Vagina (tissue), 2 donors: ENCODE measurements at places on chromosomes 16 and 17.

- no peak overlapping the region for H3K27ac ChIP-seq
- no peaks in the 10 kb centered on the region for H3K4me1 ChIP-seq
- H3K4me3 ChIP-seq = no peak overlapping the region
- H3K36me3 ChIP-seq = no peaks in the 10 kb centered on the region
- no peaks in the 10 kb centered on the region for H3K27me3 ChIP-seq
- DNase-seq = no peak
Measured at GRCh38 chr17:56770427-56770826, 63.3 kb downstream of the C17orf67 start.

- H3K4me1 ChIP-seq = no peaks in the 10 kb centered on the region
- no peak overlapping the region for H3K27ac ChIP-seq
- H3K27me3 ChIP-seq = no peaks in the 10 kb centered on the region
- no peaks in the 10 kb centered on the region for H3K36me3 ChIP-seq
- no peak for DNase-seq
Measured at GRCh38 chr16:71834291-71834690, 11.5 kb upstream of the ATXN1L start.

- no peak overlapping the region for H3K4me3 ChIP-seq
- no peak for DNase-seq
- H3K27me3 ChIP-seq = no peaks in the 10 kb centered on the region
- H3K36me3 ChIP-seq = no peaks in the 10 kb centered on the region
Measured at GRCh38 chr16:72673118-72673517, 374.8 kb downstream of the ZFHX3 start.

DNA sequence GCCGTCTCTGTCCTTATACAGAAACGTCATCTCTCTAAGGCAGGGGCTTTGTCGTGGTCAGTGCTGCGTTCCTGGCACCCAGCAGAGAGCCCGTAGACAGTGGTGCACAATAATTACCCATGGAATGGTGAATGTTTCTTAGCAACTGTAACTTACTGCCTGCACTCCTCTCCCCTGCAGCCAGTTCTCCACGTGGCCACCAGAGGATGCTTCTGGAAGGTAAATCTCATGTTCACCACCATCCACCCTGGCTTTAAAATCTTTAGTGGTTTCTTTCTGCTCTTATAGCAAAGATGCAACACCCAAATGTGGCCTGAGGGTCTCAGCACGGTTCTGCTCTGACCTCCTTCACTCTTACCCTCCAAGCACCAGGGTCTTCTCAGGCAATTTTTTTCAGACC, 150.8 kb downstream of the GRIN2A start:
- no peak for DNase-seq
- H3K27me3 ChIP-seq = no peaks in the 10 kb centered on the region
- no peak overlapping the region for H3K4me3 ChIP-seq
- no peak overlapping the region for H3K27ac ChIP-seq
- H3K36me3 ChIP-seq = no peaks in the 10 kb centered on the region

DNA sequence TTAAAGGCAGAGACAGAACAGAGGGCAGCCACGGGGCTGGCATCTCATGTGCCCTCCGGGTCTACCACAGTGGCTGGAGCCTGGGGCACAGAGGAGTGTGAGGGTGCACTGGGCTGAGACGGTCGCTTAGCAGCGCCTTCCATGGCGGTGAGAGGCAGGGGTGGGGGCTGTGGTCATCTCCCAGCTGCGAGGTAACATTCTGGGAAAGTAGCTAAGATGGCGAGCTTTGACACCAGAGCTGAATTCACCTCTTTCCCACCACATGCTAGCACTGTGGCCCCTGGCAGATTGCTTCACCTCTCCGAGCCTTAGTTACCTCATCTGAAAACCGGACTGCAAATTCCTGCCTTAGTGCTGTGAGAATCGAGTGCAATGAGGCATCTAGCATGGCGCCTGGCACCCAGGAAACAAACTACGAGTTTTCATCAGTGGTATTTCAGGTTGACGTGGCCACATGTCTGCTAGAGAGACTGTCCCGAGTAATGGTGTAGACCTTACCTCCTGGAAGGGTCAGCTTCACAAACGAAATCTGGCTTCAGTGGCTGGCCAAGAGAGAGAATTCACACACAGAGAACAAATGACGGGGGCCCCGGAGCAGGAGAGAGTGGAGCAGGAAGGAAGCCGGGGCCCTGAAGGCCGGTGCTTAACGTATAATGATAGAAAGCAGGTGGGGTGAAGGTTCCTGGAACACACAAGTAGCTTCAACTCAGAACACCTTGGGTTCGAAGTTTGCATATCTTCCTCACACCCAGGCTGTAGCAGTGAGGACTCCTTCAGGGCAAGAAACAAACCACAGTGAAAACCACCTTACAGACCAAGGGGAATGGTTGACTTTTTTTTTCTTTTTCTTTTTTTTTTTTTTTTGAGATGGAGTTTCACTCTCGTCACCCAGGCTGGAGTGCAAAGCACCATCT, 63.9 kb upstream of the RPH3AL start:
- no peaks in the 10 kb centered on the region for H3K27me3 ChIP-seq
- peak overlapping the region; percentile 5 for H3K4me3 ChIP-seq
- peaks cover 6% of the 10 kb centered on the region for H3K4me1 ChIP-seq
- no peaks in the 10 kb centered on the region for H3K36me3 ChIP-seq

DNA sequence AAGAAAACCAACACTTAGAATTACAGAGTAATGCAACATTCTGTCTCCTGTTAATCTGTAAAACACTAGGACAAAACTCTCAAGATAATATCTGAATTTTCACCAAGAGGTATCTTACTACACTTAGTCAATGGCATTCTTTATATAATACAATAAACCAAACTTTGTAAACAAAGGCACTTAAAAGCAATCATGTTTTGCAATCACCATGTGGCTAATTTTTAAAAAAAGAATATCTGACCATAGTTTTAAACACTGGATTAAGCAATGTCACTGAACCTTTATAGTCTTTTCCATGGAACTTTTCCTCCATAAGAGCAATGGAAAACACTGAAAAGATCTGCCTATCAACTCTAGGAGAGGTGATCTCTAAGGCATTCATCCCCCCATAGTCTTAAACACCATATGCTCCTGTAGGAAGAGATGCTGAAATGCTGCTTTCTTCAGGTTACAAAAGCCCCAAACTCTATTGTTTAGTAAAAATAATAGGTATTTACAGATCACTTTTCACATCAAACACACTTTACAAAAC, 144.2 kb upstream of the CORO6 start:
- H3K27ac ChIP-seq = no peak overlapping the region
- H3K4me1 ChIP-seq = no peaks in the 10 kb centered on the region
- H3K27me3 ChIP-seq = no peaks in the 10 kb centered on the region
- no peak for DNase-seq
- H3K4me3 ChIP-seq = no peak overlapping the region

DNA sequence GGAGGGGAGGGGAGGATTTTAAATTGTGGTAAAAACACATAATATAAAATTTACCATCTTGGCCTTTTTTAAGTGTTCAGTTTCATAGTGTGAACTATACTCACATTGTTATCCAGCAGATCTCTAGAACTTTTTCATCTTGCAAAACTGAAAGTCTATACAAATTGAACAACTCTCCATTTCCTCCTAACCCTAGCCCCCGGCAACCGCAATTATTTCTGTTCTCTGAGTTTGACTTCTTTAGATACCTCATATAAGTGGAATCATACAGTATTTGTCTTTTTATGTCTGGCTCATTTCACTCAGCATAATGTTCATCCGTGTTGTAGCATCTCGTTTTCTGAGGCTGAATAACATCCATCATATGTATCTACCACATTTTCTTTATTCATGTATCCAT, 30.0 kb upstream of the MRTFB start:
- H3K27ac ChIP-seq = no peak overlapping the region
- H3K4me3 ChIP-seq = no peak overlapping the region
- H3K4me1 ChIP-seq = no peaks in the 10 kb centered on the region
- no peak for DNase-seq
- no peaks in the 10 kb centered on the region for H3K27me3 ChIP-seq

GRCh38 chr16:79869304-79870015, 268.9 kb upstream of the MAF start:
- H3K27me3 ChIP-seq = no peaks in the 10 kb centered on the region
- no peak for DNase-seq
- H3K4me3 ChIP-seq = no peak overlapping the region
- no peaks in the 10 kb centered on the region for H3K4me1 ChIP-seq
- H3K36me3 ChIP-seq = no peaks in the 10 kb centered on the region

- no peak overlapping the region for H3K27ac ChIP-seq
- no peaks in the 10 kb centered on the region for H3K36me3 ChIP-seq
- H3K4me3 ChIP-seq = no peak overlapping the region
- no peaks in the 10 kb centered on the region for H3K27me3 ChIP-seq
- H3K4me1 ChIP-seq = peaks cover 19% of the 10 kb centered on the region
Measured at GRCh38 chr16:72917051-72917450, 130.9 kb downstream of the ZFHX3 start.

DNA sequence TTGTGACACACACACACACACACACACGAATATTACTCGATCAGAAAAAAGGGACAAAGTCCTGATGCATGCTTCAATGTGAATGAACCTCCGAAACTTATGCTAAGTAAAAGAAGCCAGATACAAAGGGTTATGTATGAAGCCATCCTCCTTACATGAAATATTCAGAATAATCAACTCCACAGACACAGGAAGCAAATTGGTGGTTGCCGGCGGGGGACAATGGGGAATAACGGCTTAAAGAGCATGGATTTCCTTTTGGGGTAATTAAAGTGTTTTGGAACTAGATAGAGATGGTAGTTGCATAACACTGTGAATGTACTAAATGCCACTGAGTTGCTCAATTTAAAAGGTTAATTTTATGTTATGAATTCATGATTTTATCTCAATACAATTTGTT, 8.1 kb upstream of the CACNG5 start:
- H3K4me1 ChIP-seq = no peaks in the 10 kb centered on the region
- no peaks in the 10 kb centered on the region for H3K27me3 ChIP-seq
- H3K36me3 ChIP-seq = no peaks in the 10 kb centered on the region
- H3K4me3 ChIP-seq = no peak overlapping the region

- H3K4me1 ChIP-seq = peaks cover 39% of the 10 kb centered on the region
- no peaks in the 10 kb centered on the region for H3K27me3 ChIP-seq
- DNase-seq = no peak
- peak within 1 kb of the TSS; percentile 91 for H3K27ac ChIP-seq
- H3K36me3 ChIP-seq = no peaks in the 10 kb centered on the region
Measured at GRCh38 chr17:66301864-66302741, at the start of gene PRKCA. Gene PRKCA, plus strand, starts transcription at chr17:66302613.

DNA sequence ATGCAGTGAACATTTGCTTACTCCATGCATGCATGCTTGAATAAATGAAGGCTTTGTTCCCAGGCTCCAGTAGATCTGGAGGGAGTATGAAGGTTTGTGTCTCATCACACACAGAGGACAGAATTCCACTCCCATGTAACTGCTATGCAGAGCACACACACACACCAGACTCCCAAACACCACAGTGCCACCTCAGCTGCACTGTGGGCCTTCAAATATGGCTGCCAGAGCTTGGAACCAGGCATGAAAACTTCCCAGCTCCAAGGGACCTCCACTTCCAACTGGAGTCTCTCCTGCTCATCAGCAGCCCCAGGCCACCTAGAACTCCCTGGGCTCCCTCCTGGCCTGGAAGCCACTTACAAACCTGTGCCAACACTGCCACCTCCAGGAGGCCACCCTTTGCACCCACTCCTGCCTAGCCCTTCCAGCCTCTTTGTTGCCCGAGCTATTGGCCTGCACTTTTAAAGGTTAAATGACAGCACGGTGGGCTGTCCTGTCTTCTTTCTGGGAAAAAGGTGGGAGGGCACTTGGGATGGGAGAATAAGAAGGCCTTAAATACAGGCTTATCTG, 151.2 kb downstream of the ZNF423 start:
- no peaks in the 10 kb centered on the region for H3K27me3 ChIP-seq
- no peak overlapping the region for H3K4me3 ChIP-seq
- no peak overlapping the region for H3K27ac ChIP-seq
- H3K4me1 ChIP-seq = peaks cover 34% of the 10 kb centered on the region
- no peak for DNase-seq

- peaks cover 13% of the 10 kb centered on the region for H3K4me1 ChIP-seq
- DNase-seq = no peak
- no peaks in the 10 kb centered on the region for H3K27me3 ChIP-seq
- no peak overlapping the region for H3K27ac ChIP-seq
- no peaks in the 10 kb centered on the region for H3K36me3 ChIP-seq
Measured at GRCh38 chr17:76048025-76048605, 21.0 kb upstream of the EVPL start.

DNA sequence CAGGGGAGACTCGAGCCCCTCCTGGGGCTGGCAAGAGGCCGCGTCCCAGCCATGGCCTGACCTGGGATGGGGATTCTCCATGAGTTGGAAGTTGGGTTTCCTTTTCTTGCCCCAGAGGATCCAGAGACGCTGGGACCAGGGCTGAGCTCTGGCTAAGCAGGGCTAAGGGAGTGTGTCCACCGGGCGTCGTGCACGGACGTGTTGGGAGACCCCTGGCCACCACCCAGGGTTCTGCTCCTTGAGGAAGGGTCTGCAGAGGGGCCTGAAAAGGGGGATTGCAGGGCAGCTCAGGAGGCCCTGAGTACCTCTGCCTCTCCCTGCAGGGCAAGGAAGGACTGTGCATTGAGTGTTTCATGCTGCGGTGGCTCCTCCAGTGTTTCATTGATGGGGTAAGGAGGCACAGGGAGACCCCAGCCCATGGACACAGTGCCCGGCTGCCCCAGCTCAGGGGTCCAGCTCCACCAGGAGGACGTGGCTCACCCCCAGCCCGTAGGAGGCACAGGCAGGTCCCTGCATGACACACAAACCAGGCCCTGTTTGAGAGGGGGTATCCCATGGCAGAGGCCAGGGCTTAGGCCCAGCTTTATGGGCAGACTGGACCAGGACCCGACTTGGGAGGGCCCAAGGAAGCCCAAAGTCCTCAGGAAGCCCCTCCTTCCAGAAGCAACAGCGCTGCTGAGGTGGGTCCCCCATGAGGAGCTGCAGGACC, 47.5 kb downstream of the USP22 start:
- H3K4me1 ChIP-seq = peaks cover 24% of the 10 kb centered on the region
- no peak overlapping the region for H3K4me3 ChIP-seq
- no peaks in the 10 kb centered on the region for H3K27me3 ChIP-seq
- no peak for DNase-seq
- H3K36me3 ChIP-seq = no peaks in the 10 kb centered on the region

DNA sequence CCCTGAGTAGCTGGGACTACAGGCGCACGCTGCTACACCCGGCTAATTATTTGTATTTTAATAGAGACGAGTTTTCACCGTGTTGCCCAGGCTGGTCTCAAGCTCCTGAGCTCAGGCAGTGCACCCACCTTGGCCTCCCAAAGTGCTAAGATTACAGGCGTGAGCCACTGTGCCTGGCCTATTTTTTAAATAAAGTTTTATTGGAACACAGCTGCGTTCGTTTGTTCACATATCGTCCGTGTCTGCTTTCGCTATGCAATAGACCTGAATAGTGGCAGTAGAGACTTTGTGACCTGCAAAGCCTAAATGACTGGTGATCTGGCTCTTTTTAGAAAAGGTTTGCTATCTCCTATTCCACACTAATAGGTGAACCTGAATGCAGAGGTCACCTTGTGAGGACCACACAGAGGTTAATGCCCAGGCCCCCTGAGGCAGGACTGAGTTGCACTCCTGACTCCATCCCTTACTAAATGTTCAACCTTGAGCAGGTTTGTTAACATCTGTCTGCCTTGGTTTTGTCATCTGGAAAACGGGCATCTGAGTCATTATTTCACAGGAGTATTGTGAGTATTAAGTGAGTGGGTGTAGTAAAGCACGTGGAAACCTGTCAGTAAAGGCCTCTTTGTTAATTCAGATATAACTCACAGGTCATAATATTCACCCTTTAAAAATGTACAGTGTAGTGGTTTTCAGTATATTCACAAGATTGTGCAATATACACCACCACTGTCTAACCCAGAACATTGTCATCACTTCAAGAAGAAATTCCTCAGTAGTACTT, 157.5 kb upstream of the CACNG5 start:
- peak; percentile 56 for DNase-seq
- no peaks in the 10 kb centered on the region for H3K36me3 ChIP-seq
- H3K27ac ChIP-seq = peak overlapping the region; percentile 84
- H3K4me1 ChIP-seq = peaks cover 46% of the 10 kb centered on the region
- no peak overlapping the region for H3K4me3 ChIP-seq
